ENCODE measurements at places on chromosomes 6 and 20. TPM values are rescaled to one million over a fixed set of nuclear protein-coding genes. Genes with fewer than 3 reads are reported as not detected.

HUS1B gene
- 0.77 TPM for total RNA-seq

VNN1 gene
- not detected for total RNA-seq

ZNF831 gene
- 1.2 TPM for total RNA-seq

HLA-DOA gene
- 1.9 TPM for total RNA-seq

DNA sequence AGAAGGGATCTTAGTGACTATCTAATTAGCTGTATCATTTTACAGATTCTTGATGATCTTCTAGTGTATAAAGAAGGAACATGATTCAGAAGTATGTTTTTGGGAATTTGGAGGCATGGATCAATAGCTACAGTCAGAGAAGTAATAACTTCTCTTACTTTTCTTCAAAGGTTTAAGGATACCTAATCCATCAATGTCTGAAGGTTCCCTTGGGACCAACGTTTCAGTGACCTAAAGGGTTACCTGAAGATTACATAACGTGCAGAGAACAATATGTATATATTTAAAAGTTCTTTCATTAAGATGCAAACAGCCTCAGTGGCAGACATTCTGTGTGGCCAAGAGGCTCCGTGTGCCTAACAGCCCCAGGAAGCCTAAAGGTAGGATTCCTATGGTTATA, 3.2 kb downstream of the HDAC2 start:
- no peak overlapping the region for H3K27ac ChIP-seq
- ATAC-seq: no peak
- H3K27me3 ChIP-seq: no peaks in the 10 kb centered on the region

All from gastroesophageal sphincter (tissue), 4 donors.